ENCODE measurements at places on chromosomes 5 and 9.

- no peak for DNase-seq
Observed at GRCh38 chr5:55511010-55511409, 23.8 kb downstream of the PLPP1 start.

- no peak for DNase-seq
Observed at GRCh38 chr9:82363682-82364081, 375.1 kb downstream of the SPATA31D1 start.

GRCh38 chr5:78886341-78887230 is 98.5 kb downstream of the ARSB start:
- DNase-seq, result no peak

GRCh38 chr5:138832218-138832617 is 42.9 kb downstream of the LRRTM2 start:
- no peak for DNase-seq

DNA sequence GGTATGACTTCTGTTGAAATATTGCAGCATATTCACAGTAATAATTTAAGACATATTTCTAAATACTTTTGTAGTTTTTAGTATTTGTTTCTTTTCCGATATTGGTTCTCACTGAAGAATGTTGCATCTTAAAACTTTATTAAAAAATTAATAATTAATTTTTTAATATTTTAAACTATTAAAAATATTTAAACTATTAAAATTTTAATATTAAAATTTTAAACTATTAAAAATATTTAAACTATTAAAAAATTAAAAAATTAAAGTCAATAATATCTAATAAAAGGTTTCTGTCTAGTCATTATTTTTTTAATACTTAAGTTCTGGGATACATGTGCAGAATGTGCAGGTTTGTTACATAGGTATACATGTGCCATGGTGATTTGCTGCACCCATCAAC is 149.3 kb upstream of the CCNH start:
- no peak for DNase-seq
